Stimulated activated CD4-positive, alpha-beta T cell treated with anti-CD3 and anti-CD28 coated beads, Interleukin-4, amount 100 ng/mL, for 48 hours (primary cell): ENCODE measurements at places on chromosomes 11 and 22.

DNA sequence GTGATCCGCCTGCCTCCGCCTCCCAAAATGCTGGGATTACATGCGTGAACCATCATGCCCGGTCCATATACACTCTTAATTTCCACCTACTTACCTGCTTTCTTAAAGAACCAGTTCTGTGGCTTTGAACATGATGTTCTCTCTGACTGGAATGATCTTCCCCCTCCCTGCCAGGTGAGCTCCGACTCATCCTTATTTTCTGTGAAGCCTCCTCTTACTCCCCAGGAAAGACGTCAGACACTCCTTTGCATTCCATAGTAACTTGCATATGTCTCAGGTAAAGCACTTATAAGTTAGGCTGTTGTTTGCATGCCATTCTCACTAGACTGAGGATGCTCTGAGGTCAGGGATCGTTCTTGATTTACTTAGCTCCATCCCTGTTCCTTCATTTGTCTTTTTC is 91.8 kb upstream of the RAB1B start:
- no peak for DNase-seq

GRCh38 chr22:25791556-25791955 is 49.6 kb downstream of the MYO18B start:
- DNase-seq = no peak

DNA sequence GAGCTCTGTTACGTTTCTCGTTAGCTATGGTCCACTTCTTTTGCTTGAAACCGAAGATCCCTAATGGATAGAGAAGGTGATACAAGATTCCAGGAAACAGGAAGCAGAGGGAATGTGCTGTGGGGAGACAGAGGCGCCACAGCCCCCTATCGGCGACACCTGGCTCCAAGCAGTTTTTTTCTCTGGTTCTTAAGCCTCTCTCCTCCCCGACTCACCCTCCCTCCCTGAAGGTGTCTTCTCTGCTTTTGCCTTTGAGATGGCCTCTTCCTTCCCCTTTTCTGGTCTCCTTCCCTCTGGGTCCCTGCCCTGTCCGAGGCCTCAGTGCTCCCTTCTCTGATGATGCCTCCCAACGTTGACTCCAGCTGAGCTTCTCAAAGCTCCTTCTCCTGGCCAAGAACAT is 14.2 kb upstream of the APOBEC3A start:
- no peak for DNase-seq

- DNase-seq = no peak
Measured at GRCh38 chr11:16727806-16728205, 10.6 kb upstream of the C11orf58 start.

DNA sequence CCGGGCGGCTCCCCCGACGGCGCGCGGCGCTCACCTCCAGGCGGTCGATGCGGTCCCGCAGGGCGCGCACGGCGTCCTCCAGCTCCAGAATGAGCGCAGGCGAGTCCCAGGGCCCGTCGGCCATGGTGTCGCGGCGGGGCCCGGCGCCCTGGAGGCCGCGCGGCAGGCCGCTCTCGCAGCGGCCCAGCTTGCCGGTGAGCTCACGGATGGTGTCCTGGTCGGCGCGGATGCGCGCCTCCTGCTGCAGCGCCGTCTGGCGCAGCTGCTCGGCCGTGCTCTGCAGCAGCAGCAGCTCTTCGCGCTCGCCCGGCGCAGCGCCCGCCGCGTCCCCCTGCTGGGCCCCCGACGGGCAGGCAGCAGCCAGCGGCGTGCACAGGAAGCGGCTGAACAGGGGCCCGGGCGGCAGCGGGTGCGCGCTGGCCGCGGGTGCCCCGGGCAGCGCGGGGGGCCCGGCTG is 599 bp downstream of the NPTXR start:
- DNase-seq = peak; percentile 49

GRCh38 chr11:36243641-36244040 is 45.6 kb downstream of the COMMD9 start:
- no peak for DNase-seq

- DNase-seq = peak; percentile 27
Measured at GRCh38 chr11:2077061-2077802, 62.0 kb downstream of the IGF2 start.

- DNase-seq = no peak
Measured at GRCh38 chr11:75431533-75432525, 1.2 kb downstream of the KLHL35 start.

GRCh38 chr22:30314915-30315314 is 11.8 kb downstream of the TBC1D10A start:
- no peak for DNase-seq

GRCh38 chr11:131644204-131644795 is 273.9 kb downstream of the NTM start:
- no peak for DNase-seq

GRCh38 chr11:117837070-117837776 is 12.7 kb upstream of the FXYD2 start:
- no peak for DNase-seq

DNA sequence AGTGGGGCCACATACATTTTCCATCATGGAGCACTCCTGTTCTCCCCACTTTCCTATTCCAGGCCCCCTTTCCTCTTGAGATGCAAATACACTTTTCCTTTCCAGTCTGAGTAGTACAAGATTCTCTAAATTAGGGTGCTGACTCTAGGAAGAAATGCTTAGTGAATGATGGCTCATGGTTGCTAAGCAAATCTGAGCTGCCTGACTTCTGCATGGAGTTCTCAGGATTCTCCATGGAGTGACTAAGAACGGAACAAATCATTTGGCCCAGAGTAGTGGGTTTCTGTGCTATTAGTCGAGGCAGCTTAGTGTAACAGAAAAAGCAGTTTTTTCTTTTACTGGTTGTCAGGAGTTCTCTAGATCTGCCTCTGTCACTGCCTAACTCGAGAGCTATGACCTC is 65.4 kb upstream of the NTM start:
- no peak for DNase-seq

DNA sequence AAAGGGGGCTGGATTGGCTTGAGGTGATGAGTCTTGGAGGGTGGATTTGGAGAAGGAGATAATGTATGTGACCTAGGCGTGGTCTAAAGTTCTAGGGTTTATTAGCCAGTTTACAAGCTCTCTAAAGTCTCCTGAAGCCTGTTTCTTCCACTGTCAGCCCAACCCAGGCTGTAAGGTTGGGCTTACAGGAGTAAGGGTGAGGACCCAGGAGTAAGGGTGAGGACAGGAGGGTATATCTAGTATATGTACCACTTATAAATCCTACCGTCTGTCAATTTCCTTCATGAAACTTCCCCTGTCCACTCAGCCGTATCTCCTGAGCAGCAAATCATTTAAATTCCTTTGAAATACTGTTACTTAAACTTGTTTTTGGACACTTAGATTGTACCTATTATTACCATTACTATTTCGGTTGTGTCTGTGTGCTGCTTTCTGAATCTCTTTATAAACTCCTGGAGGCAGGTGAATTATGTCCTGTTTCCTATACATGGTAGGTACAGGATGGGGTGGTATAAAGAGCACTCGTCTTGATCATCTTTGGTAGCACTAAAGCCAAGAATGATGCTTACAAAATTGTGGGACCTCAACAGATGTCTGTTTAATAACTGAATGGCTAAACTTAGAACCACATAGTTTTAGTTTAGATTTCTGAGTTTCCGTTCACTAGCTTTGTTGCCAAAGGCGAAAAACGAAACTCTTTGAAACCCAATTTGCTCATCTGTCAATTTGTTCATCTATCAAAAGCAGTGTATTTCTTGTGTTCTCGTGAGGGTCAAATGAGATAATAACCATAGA is 192.0 kb downstream of the GRIK4 start:
- no peak for DNase-seq

GRCh38 chr11:126378763-126379162 is 23.3 kb downstream of the ST3GAL4 start:
- no peak for DNase-seq

GRCh38 chr11:71182791-71183677 is 69.3 kb downstream of the SHANK2 start:
- DNase-seq = no peak

DNA sequence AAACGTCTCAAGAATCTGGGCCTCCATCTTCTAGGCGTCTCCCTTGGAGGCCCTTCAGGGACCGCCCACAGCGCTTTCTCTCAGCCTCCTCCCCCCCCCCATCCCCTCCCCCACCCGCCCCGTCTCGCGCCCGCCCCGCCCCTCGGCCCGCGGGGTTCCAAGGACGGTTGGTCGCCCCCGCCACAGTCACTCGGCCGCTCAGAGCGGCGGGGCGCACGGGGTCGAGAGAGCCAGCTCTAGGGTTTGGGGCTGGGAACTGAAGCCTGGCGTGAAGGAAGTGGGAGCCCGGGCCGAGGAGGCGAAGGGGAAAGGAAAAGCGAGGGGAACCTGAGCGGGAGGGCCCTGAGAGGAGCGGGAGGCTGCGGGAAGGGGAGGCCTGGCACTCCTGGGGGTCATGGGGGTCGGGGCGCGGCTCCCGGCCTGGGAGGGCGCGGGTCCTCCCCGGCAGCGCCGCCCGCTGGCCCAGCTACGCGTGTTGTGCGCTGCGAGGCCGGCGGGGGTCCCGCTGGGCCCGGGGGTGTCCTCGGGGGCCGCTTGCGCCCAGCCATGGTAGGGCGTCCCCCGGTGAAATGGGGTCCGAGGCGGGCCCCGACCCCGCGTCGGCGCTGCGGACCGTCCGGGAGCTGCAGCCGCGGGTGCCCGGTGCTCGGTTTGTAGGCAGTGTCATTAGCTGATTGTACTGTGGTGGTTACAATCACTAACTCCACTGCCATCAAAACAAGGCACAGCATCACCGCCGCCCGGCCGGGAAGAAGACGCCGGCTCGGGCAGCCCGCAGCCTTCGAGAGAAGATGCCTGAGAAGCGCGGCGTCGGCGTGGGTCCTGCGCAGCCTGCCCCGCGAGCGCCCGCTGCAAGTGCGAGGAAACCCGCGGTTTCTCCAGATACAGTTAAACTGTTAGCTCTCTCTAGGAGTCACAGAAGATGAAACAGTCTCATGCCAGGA is at the start of gene BTG4:
TSS of gene BTG4 (minus strand) at position 91 of the 944 bp plus-strand sequence. CDS start 13,610 bp downstream, outside the sequence.
- no peak for DNase-seq

GRCh38 chr22:23035557-23036277 is 34.6 kb upstream of the GNAZ start:
- no peak for DNase-seq

DNA sequence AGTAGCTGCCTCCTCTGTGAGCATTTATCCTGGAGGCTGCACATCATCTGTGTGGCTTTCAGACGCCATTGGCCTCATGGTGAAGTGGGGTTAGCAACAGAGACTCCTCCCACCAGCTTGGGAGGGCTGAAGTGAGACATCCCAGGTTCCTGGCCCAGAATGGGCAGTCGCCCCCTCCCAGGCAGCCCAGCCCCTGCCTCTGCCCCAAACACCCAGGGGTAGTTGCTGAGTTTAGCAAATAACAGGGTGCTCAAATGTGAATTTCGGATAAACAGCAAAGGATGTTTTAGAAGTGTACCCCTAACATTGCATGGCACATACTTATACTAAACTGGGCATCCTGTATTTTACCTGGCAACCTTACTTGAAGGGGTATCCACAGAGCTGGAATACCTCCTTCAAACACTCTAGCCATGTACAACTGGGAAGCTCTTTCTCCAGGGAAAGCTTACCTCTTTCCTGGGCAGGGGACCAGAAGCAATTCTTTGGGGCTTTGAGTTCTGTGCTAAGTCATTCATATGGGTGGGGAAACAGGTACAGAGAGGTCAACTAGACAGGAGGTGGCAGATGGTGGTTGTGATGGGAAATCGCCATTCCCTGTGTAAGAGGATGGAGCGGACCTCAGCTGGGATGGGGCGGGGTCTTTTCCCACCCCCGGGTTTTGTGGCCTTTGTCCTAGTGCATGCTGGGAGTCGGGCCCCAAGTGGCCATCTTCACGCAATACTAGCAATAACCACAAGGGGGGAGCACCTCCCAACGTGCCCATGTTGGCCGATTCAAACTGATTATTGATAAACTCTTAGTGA is 19.3 kb downstream of the MTFP1 start:
- DNase-seq = peak; percentile 56

DNA sequence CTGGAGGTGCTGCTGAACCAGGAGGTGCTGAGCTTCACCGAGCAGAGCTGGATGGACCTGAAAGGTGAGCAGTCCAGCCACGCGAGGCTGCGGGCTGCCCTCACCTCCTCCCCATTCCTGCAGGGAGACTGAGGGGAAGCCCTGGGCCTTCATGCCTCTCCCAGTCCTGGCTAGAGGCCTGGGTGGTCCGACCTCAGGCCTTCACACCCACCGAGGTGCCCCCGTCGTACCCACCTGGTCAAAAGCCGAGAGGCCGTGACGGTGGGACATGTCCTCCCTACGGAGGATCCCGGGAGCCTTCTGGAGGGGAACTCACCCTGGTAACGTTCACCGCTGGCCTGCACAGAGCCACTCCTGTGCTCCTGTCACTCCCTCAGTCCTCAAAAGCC is 5.1 kb downstream of the SUSD2 start:
- no peak for DNase-seq

- DNase-seq = no peak
Measured at GRCh38 chr11:47971501-47971900, 8.9 kb upstream of the PTPRJ start.

DNA sequence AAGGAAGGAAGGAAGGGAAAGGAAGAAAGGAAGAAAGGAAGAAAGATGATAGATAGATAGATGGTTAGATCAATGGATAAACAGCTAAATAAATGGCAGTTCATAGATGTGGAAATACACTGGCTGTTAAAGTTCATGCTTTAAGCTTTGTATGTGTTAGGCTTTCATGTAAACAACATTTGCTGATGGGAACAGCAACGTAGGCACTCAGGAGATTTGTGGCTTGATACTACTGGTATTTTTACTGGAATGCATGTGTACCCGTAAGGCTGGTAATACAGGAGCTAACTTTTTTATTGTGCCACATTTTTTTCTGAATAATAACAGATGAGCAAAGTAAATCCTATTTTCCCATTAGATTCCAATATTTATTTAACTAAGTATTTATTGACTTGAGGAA is 85.6 kb downstream of the NCAM1 start:
- DNase-seq = no peak

DNA sequence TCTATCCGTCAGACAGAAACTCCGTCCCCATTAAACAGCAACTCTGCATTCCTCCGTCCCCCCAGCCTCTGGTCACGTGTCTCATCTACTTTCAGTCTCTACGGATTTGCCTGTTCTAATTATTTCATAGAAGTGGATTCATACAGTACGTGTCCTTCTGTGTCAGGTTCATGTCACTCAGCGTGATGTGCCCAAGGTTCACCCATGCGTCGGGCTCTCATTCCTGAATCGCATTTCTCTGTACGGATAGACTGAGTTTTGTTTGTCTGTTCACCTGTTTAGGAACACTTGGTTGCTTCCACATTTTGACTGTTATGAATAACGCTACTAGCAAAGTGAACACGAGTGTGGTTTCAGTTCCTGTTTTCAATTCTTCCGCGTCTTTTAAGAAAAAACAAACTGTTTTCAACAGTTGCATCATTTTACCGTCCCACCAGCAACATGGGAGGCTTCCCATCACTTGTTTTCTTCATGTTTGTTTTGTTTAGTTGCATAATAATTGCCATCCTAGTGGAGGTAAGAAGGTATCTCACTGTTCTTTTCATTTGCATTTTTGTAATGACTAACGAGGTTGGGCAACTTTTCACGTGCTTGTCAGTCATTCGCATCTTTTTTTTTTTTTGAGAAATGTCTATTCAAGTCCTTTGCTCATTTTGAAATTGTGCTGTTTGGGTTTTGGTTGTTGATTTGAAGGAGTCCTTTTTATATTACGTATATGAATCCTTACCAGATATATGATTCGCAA is 8.9 kb upstream of the NLRP6 start:
- no peak for DNase-seq

- no peak for DNase-seq
Measured at GRCh38 chr11:58276151-58276550, 8.1 kb upstream of the OR10W1 start.
